ENCODE measurements at places on chromosomes 4 and X.

- DNase-seq, result no peak
Measured at GRCh38 chr4:13176741-13177142, 307.4 kb downstream of the RAB28 start.

- DNase-seq, result no peak
Measured at GRCh38 chr4:155629956-155630355, 36.7 kb upstream of the GUCY1A1 start.

DNA sequence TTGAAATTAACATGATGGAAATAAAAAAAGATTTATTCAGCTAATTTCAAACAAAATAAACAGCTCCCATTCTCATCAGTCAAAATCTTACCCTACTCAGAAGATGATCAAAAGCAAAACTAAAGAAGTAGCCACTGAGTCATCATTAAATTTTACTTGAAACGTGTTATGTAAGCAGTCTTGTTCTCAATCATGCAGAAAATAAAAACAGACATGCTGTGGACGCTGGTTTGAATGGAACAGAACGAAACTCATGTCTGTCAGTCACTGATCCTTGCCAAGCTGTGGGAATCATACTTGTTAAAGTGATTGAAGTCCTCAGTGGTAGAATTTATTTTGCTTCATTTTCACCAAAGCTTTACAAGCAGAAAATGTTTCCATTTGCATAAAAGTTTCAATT is 77.2 kb upstream of the TLR3 start:
- no peak for DNase-seq

DNA sequence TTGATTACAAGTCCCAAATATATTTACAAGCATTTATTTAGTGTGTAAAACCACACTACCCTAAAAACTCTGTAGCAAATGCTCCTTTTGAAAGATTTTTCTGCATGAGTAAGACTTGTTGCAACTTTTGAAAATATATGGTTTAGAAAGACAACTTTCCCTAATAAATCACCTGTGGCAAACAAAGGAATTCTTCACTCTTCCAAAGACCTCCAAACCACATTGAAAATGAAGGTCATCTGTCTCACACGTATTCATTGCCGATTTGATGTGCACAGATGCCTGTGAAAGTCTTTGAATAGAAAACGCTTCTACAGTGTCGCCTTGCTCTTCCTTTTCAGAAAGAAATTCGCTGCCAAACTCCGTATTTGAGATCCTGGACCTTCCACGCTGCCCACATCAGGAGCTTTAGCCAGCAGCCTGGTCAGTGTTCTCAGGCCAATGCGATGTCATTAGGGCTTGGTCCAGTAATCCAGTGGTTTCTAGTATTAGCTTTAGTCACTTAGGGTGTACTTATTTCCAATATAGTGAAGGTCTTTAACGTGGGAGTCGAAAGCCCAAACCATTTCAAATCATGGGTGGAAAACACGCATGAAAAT is 22.2 kb downstream of the SPINK2 start:
- DNase-seq, result no peak

- DNase-seq, result no peak
Measured at GRCh38 chrX:83469551-83469950, 38.5 kb upstream of the POU3F4 start.
